ENCODE measurements at places on chromosomes 3 and 15. TPM values are rescaled to one million over a fixed set of nuclear protein-coding genes. Genes with fewer than 3 reads are reported as not detected.

DNA sequence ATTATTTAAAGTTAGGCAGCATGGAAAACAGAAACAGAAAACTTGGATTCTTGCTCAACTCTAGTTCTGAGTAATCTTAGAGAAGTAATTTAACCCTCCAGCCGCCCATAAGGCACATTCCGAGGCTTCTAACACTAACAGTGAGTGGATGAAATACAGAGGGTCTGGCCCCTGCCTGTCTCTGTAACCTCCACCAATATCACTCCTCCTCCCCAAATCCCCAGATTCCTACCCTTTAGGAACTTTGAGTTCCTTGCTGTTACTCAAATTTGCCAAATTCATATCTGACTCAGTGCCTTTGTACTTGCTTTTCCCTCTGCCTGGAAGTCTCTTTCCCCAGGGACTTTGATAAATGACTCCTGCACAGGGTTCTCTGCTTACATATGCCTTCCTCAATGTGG lies 112.5 kb upstream of the TGFBR2 start:
- no peak for DNase-seq

CYP8B1 gene
- total RNA-seq = not detected

ALDH1A3 gene
- 21.0 TPM for total RNA-seq

- no peak for DNase-seq
Measured at GRCh38 chr3:71606582-71606981, 23.1 kb upstream of the FOXP1 start.

SNX33 gene
- 27.3 TPM for total RNA-seq

IQCF5 gene
- total RNA-seq = not detected

ANKRD63 gene
- not detected for total RNA-seq

DNA sequence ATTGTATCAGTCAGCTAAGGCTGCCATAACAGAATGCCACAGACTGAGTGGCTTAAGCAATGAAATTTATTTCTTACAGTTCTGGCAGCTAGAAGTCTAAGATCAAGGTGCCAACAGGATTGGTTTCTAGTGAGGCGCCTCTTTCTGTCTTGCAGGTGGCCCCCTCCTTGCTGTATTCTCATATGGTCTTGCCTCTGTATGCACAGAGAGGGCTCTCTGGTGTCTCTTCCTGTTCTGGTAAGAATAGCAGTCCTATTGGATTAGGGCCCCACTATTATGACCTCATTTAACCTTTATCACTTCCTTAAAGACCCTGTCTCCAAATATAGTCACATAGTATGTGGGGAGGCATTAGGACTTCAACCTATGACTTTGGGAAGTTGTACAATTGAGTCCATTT lies 253.9 kb downstream of the EDEM1 start:
- DNase-seq = no peak

DPPA2 gene
- total RNA-seq = not detected

LYZL4 gene
- not detected for total RNA-seq

CHCHD6 gene
- 36.8 TPM for total RNA-seq

FAM227B gene
- total RNA-seq = 0.18 TPM

GRCh38 chr15:96804754-96805153 lies 474.3 kb downstream of the NR2F2 start:
- DNase-seq = peak; percentile 59

PLAAT1 gene
- not detected for total RNA-seq

DNA sequence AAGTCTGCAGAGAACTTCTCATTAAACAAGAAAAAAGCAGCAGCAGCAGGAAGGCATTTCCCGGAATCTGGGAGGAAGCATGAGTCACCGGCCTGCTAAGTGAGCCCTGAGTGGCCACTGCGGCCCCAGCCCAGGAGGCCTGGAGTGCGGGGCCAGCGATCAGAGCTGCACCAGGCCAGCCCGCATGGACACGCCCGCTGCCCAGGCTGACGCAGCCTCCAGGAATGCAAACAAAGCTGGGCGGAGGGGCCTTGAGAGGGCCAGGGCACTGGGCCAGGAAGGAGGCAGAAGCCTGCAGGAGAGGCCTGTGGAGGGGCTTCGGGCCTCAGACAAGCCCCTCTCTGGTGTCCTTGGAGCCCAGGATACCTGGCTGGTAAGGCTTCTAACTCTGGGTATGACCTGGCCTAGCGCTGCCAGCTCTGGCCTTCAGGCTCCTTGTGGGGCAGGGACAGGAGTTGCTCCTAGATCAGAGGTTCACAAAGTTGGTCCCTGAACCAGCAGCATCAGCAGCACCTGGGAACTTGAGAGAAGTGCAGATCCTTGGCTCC lies 101.2 kb downstream of the SMAD6 start:
- peak; percentile 98 for DNase-seq

TAMM41 gene
- total RNA-seq = 2.8 TPM

CEP70 gene
- 6.1 TPM for total RNA-seq

DNA sequence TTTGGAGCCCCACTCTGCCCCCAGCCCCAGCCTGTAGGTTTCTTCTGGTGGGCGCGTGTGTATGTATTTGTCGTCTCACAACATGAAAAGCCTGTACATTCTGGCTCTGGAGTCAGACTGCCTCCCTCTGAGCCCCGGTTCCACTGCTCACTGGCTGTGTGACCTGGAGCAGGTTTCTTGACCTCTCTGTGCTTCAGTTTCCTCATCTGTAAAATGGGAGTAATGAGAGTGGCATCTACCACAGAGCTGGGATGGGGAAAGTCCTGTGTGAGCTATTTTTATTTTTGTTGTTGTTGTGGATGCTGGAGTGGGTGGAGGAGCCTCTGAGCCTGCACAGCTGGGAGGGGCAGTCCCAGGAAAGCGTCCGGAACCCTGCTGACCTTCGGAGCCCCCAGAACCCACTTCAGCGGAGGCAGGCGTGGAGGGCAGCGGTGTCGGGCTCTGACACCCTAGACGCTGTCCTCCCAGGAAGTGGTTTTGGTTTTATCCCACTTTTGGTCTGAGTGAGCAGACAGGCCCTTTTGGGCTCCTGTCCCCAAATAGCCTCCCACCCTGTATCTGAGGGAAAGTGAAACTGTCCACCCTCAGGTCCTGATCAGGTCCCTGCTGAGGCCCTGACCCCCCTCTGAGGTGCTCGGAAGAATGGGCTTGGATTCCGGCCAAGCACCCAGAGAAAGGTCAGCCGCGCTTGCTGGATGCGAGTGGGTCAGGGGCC lies 103.5 kb downstream of the CHSY1 start:
- no peak for DNase-seq

DNA sequence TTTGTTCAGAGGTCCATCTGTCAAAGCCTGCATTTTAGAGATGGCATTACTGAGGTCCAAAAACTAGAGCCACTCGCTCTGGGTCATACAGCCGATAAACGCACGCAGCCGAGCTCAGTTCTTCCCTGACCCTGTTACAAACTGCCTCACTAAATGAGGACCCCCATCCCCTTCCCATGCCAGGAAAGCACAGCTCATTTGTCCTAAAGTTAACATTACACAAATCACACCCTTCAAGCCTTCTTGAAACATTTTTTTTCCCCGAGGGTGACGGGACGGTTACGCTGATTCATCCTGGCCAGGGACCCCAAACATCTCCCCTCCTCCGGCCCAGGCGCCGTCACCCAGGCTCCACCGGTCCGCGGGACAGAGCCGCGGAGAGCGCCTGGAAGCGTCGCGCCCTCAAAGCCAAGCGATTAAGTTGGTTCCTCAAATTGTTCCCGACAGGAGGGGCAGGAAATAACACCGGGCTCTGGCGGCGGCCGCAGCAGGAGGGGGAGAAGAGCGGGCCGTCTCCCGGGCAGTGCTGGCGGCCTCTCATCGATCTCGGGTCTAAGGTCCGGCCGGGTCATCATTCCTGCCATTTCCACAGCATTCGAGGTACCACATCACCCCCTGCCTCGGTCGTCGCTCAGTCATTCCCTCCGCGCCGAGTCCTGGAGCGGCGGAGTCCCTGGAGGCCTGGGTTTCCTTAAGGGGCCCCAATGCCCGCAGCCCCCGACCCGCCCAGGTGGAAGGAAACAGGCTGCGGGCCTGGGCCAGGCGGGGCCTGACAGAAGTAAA lies 619 bp upstream of the CMTM8 start:
- peak; percentile 39 for DNase-seq

- no peak for DNase-seq
Measured at GRCh38 chr3:64559588-64559987, 128.2 kb downstream of the ADAMTS9 start.

DNA sequence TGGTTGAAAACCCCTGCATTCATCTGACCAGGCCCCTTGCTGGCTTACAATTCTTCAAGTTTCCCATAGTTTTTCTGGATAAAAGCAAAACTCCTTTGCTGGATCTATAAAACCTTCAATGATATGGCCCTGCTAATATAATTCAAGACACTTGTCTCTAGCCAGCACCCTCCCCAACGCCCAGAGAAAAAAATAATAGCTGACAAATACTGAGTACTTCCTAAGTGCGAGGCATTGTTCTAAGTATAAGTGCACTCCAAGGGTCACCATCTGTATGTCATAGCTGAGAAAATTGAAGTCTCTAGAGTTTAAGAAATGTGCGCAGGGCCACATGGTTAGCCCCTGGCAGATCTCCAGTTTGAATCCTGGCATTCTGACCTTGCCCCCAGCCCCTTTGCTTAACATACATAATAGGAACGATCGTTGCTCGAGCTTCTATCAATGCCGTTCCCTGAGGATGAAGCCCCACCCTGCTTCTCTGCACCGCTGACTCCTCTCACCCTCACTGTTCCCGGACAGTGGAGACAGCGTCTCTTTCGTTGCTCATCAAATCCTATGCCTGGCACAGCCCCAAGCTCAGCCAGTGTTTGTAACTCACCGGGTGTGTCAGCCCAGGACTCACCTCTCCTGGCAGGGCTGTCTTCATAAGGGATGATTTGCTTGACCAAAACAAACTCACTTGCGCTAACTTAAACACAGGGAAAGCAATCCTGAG lies 377.1 kb upstream of the PROK2 start:
- DNase-seq = no peak

- no peak for DNase-seq
Measured at GRCh38 chr15:56940388-56940787, 21.9 kb downstream of the TCF12 start.

- no peak for DNase-seq
Measured at GRCh38 chr15:74530771-74531143, 10.3 kb upstream of the ARID3B start.

- no peak for DNase-seq
Measured at GRCh38 chr15:78329625-78330024, 10.5 kb upstream of the CRABP1 start.

IMPG2 gene
- total RNA-seq = not detected

- no peak for DNase-seq
Measured at GRCh38 chr3:127834771-127835170, 12.5 kb upstream of the MGLL start.

LRRC2 gene
- total RNA-seq = 0.52 TPM

SLC15A2 gene
- total RNA-seq = 2.3 TPM

- DNase-seq = no peak
Measured at GRCh38 chr3:82814660-82815059, 1053.2 kb upstream of the GBE1 start.

RBM5 gene
- 33.5 TPM for total RNA-seq

ROBO2 gene
- total RNA-seq = 0.55 TPM

- DNase-seq = no peak
Measured at GRCh38 chr3:48598323-48599076, 3.4 kb upstream of the COL7A1 start.

RPS27L gene
- 35.0 TPM for total RNA-seq

- no peak for DNase-seq
Measured at GRCh38 chr15:78614021-78614420, 6.8 kb downstream of the CHRNA3 start.

GRCh38 chr3:115469649-115470048 lies 153.7 kb upstream of the GAP43 start:
- DNase-seq = no peak

DNA sequence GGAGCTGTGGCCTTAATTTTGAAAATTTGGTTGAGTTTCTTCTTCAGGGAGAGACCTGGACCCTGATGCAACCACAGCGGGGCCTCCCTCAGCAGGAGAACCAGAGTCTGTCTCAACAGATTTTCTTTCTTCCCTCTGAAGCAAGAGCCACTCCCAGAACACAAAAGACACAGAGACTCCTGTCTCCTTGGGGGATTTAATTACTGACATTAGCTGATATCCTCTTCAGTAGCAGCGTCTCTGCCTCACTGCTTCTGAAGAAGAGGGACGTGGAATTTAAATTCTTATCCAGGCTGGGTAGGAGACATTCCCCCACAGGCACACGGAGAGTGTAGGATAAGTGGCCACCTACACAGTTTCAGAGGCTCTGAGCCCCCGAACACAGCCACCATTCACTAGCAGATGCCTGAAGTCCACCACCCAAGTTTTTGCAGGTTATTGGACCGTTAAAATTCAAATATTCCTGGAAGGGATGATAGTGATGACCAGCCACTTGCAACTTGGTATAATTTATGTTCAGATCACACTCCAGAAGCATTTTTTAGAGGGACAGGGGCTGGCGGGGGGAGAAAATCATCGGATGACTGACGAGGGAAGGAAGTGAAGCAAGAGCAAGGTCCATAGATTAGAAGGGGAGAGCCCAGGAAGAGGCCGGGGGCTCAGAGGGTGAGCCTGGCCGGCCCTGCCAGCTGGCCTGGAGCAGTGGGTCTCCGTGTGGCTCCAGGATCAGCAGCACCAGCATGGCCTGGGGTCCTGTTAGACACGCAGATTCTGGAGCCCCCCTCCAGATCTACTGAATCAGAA lies 109.7 kb downstream of the BDH1 start:
- DNase-seq = no peak

THOC7 gene
- 25.6 TPM for total RNA-seq

GRCh38 chr3:46659285-46659684 lies 34.2 kb downstream of the ALS2CL start:
- no peak for DNase-seq

GABRB3 gene
- not detected for total RNA-seq

- no peak for DNase-seq
Measured at GRCh38 chr3:15387171-15387581, 40.2 kb downstream of the METTL6 start.

DNA sequence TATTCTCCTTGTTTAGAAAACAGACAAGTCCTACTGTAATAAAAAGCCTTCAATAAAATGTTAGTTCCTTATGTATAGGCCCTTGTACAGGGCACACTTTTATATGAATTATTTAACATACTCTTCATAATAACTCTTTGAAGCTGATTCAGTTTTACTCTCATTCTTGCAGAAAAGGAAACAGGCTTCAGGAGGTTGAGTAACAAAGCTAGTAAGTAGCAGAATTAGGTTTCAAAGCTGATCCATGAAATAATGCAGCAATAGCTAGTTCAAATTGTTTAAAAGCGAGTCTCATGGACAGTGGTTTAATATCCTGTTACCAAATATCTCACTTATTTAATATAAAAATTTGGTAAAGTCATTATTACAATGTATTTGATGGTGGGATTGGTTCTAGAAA lies 25.0 kb downstream of the TCF12 start:
- no peak for DNase-seq

LMAN1L gene
- not detected for total RNA-seq

PAQR5 gene
- total RNA-seq = 25.9 TPM
